ENCODE measurements at places on chromosomes 16 and 17.

DNA sequence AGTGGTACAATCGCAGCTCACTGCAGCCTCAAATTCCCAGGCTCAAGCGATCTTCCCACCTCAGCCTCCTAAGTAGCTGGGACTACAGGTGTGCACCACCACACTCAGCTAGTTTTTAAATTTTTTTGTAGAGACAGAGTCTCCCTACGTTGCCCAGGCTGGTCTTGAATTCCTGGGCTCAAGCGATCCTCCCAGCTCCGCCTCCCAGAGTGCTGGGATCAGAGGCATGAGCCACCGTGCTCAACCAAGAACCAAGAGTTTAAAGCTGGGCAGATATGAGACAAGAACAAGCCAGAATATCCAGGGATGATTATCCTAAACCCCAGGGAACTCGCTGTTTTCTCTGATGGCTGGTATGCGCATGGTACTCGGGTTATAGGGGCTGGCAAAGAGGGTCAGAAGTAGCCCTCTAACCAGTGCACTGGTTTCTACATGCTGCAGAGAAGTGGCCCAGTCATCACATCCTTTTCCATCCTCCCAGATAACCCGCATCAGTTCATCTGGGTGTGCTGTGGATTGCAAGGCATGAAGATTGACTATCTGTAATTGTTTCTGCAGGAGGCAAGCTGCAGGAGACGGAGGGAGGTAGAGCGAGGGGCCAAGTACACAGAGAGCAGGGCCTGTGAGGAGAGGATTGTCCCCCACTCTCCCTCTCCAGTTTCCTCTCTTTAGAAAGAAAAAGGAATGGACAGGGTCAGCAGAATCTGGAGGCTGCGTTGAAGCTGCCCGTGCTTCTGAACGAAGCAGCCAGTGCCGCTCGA, 33.6 kb upstream of the TOB1 start:
- H3K4me3 ChIP-seq, result no peak overlapping the region
- H3K36me3 ChIP-seq, result no peaks in the 10 kb centered on the region
- peaks cover 3% of the 10 kb centered on the region for H3K27me3 ChIP-seq
- H3K27ac ChIP-seq, result no peak overlapping the region

GRCh38 chr16:81558444-81559175, 114.0 kb downstream of the CMIP start:
- no peaks in the 10 kb centered on the region for H3K36me3 ChIP-seq
- H3K4me3 ChIP-seq, result no peak overlapping the region
- no peak for DNase-seq
- H3K27me3 ChIP-seq, result no peaks in the 10 kb centered on the region
- H3K27ac ChIP-seq, result no peak overlapping the region

DNA sequence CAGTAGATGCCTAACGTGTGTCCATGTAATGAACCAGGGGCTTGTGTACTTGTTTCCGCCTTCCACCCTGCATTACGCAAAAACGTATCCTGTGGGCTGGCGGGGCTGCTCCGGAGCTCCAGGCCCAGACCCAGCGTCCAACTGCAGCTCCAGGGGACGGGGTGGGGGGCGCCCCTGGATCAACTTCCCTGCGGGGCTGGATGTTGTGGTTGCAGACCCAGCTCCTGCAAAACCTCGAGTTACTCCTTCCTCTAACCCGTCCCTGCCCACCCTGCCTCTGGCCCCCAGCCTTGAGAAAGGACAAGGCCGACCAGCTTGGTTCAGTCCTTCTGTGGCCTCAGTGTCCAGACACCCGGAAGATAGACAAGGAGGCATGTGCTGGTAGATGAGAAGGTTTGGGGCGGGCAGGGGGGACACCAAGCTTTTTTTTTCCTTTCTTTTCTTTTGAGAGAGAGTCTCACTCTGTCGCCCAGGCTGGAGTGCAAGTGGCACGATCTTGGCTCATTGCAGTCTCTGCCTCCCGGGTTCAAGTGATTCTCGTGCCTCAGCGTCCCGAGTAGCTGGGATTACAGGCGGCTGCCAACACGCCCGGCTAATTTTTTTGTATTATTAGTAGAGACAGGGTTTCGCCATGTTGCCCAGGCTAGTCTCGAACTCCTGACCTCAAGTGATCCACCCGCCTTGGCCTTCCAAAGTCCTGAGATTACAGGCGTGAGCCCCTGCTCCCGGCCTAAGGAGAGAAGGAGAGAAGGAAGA, 731 bp upstream of the EXOC7 start:
- DNase-seq, result no peak
- peak overlapping the region; percentile 97 for H3K4me3 ChIP-seq
- peaks cover 25% of the 10 kb centered on the region for H3K36me3 ChIP-seq
- no peaks in the 10 kb centered on the region for H3K27me3 ChIP-seq
- H3K27ac ChIP-seq, result peak overlapping the region; percentile 93

DNA sequence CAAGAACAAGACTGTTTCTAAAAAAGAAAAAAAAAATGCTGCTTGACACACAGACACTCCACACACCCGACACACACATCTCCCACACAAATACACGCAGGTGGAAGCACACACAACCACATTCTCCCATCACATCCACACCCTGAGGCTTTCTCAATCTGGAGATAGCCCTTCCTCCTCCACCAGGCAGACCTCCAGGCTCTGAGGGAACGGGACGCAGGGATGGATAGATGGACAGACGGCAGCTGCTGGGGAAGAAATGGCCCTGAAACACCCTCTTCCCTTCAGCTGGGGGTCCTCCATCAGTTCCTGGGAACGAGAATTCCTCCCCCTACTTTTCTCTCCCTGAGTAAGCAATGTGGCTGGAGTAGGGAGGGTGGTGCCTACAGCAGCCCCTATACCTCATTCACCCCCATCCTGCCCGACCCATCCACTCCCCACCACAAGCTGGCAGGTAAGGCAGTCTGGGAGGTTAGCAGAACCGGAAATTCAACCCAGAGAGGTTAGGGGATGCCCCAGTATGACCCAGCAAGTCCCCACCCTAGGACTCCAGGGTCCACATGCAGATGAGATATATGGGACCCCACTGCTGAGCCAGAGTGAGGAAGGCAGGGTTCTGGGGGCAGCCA, 4.1 kb upstream of the LITAFD start:
- H3K27ac ChIP-seq, result no peak overlapping the region
- H3K36me3 ChIP-seq, result no peaks in the 10 kb centered on the region
- H3K4me1 ChIP-seq, result peaks cover 26% of the 10 kb centered on the region

GRCh38 chr16:5854027-5854426, 756.4 kb upstream of the EEF2KMT start:
- no peak for DNase-seq
- no peaks in the 10 kb centered on the region for H3K27me3 ChIP-seq
- no peak overlapping the region for H3K27ac ChIP-seq
- H3K36me3 ChIP-seq, result no peaks in the 10 kb centered on the region

DNA sequence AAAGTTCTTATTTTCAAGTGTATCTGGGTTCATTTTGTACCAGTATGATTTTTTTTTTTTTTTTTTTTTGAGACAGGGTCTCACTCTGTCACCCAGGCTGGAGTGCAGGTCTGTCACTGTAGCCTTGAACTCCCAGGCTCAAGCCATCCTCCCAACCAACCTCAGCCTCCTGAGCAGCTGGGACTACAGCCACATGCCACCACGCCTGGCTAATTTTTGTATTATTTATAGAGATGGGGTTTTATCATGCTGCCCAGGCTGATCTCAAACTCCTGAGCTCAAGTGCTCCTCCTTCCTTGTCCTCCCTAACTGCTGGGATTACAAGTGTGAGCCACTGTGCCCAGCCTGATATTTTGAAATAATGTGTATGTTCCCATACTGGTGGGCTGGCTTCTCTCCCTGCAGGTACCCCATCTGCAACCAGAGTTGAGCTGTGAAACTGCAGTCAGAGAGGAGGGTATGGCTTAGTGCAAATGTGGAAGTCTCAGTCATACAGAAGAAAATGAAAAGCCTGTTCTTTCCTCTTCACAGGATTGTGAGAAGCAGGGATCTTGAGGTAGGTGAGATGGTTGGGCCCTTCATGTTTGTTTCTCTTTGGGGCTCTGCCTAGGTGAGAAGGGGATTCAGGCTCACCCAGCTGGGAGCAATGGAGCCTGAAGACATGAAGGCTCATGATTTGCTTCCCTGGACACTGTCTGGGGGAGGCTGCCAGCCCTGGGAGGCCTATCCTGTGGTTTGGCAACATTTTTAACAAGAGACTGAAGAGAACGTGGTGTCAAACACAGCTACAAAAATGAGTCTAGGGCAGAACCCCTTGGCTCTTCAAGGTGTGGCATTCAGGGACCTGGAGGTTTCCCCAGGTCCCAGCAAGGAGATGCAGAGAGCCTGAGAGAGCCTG, 41.3 kb upstream of the SIAH1 start:
- DNase-seq, result no peak
- no peaks in the 10 kb centered on the region for H3K4me1 ChIP-seq
- H3K27me3 ChIP-seq, result peaks cover 7% of the 10 kb centered on the region
- H3K36me3 ChIP-seq, result no peaks in the 10 kb centered on the region

- peaks cover 3% of the 10 kb centered on the region for H3K36me3 ChIP-seq
- peak; percentile 70 for DNase-seq
- H3K4me3 ChIP-seq, result peak overlapping the region; percentile 99
- peaks cover 25% of the 10 kb centered on the region for H3K4me1 ChIP-seq
- peak overlapping the region; percentile 93 for H3K27ac ChIP-seq
- H3K27me3 ChIP-seq, result peaks cover 40% of the 10 kb centered on the region
Observed at GRCh38 chr17:47324224-47325020, 667 bp downstream of the EFCAB13 start.

DNA sequence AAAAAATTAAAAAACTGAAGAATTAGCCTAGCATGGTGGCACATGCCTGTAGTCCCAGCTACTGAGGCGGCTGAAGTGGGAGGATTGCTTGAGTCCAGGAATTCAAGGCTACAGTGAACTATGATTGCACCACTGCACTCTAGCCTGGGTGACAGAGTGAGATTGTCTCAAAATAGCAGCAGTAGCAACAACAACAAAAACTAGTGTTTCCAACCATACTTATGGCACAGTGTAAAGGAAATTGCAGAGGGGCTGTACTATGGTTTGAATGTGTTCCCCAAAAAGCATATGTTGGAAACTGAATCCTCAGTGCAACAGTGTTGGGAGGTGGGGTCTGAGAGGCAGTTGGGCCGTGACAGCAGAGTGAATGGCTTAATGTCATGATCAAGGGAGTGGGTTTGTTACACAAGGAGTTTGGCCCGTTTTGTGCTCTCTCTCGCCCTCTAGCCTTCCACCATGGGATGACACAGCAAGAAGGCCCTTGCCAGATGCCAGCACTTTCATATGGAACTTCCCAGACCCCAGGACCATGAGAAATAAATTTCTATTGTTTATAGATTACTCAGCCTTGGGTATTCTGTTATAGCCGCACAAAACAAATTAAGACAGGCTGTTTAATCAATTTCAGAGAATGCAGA, 70.0 kb downstream of the PGS1 start:
- peaks cover 13% of the 10 kb centered on the region for H3K27me3 ChIP-seq
- peak; percentile 53 for DNase-seq
- no peak overlapping the region for H3K4me3 ChIP-seq
- H3K27ac ChIP-seq, result no peak overlapping the region

- no peak for DNase-seq
- H3K27ac ChIP-seq, result no peak overlapping the region
- no peaks in the 10 kb centered on the region for H3K4me1 ChIP-seq
- H3K4me3 ChIP-seq, result no peak overlapping the region
Observed at GRCh38 chr17:16135461-16135860, 79.9 kb downstream of the NCOR1 start.

GRCh38 chr17:7380855-7381683, at the start of gene TNK1:
TSS of gene TNK1 (plus strand) at chr17:7381089. CDS start at chr17:7382927, 1,838 bp downstream.
- H3K27ac ChIP-seq, result no peak within 1 kb of the TSS
- peaks cover 65% of the 10 kb centered on the region for H3K27me3 ChIP-seq
- H3K36me3 ChIP-seq, result peaks cover 6% of the 10 kb centered on the region

All from activated naive CD4-positive, alpha-beta T cell treated with anti-CD3 and anti-CD28 coated beads, Interleukin-2, amount 10 ng/mL, durations not matched to agents 7 days and 5 days (primary cell).